ENCODE measurements at places on chromosomes 5 and 9.

GRCh38 chr5:50923768-50924494 lies 257.5 kb downstream of the PARP8 start:
- DNase-seq, result no peak

DNA sequence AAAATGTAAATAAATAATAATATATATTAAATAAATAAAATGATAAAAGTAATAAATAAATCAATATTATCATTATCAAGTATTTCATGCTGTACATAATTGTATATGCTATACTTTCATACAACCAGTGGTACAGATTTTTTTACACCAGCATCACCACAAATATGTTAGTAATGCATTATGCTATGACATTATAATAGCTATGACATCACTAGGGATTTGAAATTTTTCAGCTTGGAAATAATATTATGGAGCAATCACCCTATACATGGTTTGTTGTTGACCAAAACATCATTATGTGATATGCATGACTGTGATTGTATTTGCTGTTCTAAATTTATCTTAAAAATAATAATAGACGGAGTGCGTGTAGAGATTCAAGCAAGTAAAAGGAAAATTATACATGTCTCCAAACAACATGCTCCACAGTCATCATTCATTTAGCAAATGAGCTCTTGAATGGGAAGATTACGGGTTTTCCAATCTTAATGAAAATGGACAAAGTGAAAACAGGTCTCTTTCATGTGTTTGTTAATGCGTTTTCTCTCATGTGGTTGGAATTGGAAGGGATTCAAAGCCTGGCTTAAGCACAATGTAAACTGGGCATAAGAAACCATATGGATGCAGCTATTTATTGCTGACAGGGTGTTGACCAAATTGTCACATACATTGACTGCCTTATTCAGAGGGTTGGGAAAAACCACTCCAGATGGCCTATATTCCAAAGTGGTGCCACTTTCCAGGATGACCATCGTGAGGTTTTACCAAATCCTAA lies 643.0 kb upstream of the RGMB start:
- DNase-seq, result no peak

DNA sequence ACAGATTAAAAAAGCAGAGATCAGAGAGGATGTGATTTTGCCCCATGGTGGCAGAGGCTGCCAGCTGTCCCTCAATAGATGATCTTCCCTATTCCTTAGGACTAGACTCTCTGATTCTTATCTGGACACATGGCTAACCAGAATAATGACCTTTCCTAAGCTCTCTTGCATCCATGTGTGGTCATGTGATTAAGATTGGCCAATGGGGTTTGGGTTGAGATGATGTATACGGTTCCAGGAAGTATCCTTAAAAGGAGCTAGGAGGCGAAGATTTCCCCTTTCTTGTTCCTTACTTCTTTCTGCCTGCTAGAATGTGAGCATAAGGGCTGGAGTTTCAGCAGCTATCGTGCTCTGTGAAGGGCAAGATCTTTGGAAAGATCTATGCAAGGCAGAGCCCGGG lies 39.8 kb downstream of the FOXI1 start:
- DNase-seq, result no peak

DNA sequence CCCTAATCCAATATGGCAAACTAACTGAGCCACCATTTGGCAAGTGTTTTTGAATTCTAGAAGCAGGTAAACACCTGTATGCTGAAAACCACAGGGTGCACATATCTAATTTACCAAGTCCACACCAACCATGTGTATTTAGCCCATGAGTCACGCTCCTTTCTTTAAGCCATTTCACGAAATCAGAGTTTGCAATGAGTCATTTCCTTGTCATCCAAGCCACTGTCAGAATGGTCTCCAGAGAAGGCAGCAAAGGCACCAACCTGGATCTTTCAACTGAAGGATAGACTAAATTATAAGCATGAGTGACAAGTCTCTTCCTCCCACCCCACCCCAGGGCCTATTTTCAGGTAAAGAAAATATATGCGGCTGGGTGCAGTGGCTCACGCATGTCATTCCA lies 110.0 kb downstream of the PAX5 start:
- peak; percentile 13 for DNase-seq

DNA sequence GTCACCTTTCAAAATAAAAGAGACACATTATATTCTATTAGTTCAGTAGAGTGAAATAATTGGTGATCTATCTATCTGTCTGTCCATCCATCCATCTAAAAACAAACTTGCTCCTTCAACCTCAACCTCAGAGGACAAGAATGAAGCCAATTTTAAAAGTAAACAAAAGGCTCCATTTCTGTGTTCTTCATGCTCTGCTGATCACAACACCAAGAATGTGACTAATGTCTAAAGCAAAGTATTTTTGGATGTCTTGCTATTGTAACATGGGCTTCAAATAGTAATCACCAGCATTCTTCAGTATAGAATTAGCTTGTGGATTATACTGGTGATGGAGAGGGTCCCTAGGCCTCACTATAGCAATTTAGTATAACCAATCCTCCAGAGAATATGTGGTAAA lies 1304.4 kb downstream of the MAT2B start:
- DNase-seq, result no peak

DNA sequence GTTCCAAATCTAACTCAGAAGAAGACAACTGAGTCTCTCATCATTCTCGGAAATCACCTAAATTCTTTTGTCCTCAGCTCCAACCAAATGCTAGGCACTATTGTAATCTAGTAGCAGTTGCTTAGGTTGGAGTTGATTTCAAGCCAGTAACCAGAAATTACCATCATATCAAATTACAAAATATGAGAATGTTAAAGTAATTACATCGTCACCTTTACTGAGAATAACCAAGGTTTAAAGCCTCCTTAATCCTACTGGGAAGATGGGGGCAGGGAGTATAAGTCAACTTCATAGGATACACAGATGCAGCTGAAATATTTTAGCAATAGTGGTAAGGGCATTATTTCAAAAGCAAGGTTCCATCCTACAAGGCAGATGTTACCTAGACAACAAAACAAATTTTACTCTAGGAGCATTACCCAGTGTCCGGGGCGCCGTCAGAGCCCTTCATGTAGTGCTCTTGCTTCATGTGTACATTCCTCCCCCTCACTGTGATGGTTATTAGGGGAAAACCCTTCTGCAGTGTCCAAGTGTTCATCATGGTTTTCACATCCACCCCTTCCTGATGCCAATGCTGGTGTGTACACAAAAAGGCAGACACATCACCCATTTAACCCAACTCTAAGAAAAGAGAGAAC lies 19.5 kb downstream of the ERAP1 start:
- no peak for DNase-seq

DNA sequence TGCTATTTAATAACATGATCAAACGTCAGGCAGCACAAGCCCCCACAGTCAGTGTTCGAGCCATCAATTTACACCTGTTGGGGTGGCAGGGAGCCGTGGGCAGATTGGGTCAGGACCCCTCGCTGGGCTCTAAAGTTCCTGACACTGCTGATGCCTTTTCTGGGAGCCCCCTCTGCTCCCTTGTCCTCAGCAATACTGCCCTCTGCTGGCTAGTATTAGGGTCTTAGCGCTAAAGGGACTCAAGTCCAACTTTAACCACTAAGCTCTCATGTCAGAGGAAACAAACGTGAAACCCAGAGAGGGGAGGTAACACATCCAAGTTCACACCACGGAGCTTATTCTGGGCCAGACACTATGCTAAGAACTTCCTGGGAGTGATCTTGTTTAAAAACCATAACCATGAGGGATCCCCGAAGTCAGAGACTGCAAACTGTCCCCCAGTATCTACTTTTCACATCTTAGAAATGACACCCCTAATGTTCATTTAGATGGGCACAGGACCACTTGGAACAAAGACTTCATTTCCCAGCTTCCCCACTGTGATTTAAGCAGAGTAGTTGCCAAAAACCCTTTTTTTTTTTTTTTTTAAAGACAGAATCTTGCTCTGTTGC lies 20.4 kb downstream of the ANKS6 start:
- peak; percentile 57 for DNase-seq

DNA sequence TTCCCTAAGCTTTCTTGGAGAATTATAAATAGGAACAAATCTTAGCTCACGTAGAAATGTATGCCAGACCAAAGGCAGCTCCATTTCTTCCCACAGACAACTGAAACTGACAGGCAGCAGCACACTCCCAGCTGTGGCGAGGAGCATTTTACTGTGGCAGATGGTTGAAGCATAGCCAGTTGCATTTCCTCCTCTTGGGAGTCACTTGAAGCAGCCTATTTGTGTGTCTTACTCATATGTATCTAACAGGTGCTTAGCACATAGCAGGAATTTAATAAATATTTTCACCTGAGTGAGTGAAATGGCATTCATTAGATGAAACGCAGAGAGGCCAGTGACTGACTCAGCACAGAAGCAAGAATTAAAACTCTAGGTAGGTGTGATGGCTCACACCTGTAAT lies 12.3 kb upstream of the MTMR12 start:
- DNase-seq, result peak; percentile 82

DNA sequence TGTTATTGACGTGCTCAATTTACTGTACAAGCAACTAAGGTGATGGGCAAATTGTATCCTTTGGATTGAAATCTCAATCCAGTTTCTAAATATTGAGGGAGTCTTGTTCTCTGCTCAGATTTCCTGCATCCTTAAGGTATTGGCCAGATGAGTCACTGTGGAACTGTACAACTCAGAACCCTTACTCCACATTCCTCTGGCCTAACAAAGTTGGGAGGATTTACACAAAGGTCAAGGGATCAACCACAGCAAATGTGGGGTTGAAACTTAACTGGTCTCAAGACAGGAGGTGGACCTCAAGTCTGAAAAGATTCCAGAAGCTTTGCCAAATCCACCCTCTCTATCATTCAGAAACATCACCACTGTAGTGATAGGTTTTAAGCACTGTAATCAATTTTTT lies 81.5 kb upstream of the AGXT2 start:
- DNase-seq, result peak; percentile 74

DNA sequence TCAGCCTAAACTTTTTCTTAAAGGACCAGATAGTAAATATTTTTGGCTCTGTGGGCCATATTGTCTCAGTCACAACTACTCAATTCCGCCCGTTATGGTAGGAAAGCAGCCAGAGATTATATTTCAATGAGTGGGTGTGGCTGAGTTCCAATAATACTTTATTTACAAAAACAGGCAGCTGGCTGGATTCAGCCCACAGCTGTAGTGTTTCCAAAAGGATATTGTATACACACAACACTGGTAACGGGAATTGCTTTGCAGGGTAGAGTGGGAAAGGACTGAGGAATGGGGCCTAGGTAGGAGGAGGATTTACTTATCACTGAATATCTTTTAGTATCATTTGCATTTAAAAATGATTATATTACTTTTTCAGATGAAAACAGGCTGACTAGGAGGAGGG lies 21.0 kb downstream of the GCNT4 start:
- no peak for DNase-seq

- no peak for DNase-seq
Measured at GRCh38 chr5:128074171-128074570, 9.4 kb upstream of the SLC12A2 start.

- DNase-seq, result no peak
Measured at GRCh38 chr5:41151564-41151963, 61.8 kb downstream of the C6 start.

DNA sequence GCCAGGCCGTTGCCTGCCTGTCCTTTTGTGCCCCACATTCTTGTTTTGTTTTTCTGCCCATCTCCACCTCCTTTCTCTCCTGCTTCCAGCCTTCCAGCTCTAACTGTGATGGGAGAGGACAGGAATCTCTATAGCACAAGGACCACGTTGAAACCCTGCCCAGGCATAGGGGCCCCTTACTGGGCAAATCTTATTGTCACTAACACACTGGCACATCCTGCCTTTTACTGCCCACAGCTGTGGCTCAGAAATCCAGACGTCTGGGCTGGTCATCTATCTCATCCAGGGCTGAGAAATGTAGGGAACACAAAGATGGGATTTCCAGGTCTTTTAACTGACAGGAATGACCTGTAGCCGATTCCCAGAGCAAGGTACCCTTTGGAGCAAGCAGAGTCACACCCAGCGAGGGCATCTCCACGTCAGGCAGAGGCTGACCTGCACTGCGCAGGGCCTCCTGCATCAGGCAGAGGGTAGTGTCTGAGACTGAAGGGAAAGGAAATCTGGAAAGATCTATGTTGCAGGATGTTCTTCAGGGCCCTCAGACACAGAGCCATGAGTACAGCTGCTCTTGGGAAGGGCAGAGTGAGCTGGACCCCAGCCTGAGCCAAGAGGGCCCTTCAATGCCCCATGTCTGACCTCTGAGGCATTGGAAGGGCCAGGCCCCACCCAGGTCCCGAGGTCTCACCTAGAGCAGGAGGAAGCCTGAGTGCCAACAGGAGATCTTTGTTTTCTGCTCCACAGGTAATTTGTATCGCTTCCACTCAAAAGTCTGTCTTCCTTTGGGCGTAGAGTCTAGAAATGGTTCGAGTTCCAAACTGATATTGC lies 278.8 kb downstream of the FSTL4 start:
- no peak for DNase-seq

- DNase-seq, result no peak
Measured at GRCh38 chr9:77175151-77175550, 2.2 kb upstream of the VPS13A start.

- DNase-seq, result no peak
Measured at GRCh38 chr5:166341740-166342337, 1949.6 kb upstream of the WWC1 start.

- DNase-seq, result peak; percentile 54
Measured at GRCh38 chr9:10252174-10252573, 360.6 kb downstream of the PTPRD start.

GRCh38 chr9:257957-258356 lies 43.3 kb downstream of the DOCK8 start:
- DNase-seq, result peak; percentile 15

DNA sequence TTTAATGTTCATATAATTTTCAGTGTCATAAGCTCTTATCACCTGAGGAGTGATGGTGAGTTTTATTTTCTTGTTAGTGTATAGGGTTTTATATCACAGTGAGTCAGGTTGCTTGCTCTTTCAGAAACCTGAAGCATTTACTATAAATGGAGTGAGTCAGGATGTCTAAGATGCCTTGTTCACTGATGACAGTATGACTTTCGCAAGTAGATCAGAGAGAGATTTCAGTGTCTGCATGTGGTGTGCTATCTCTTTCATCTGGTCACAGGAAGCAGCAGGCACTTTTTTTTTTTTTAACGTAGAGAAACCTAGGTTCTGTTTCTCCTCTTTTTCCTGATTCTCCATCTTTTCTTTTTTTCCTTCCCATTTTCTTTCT lies 237.1 kb downstream of the DMRTA1 start:
- DNase-seq, result no peak

DNA sequence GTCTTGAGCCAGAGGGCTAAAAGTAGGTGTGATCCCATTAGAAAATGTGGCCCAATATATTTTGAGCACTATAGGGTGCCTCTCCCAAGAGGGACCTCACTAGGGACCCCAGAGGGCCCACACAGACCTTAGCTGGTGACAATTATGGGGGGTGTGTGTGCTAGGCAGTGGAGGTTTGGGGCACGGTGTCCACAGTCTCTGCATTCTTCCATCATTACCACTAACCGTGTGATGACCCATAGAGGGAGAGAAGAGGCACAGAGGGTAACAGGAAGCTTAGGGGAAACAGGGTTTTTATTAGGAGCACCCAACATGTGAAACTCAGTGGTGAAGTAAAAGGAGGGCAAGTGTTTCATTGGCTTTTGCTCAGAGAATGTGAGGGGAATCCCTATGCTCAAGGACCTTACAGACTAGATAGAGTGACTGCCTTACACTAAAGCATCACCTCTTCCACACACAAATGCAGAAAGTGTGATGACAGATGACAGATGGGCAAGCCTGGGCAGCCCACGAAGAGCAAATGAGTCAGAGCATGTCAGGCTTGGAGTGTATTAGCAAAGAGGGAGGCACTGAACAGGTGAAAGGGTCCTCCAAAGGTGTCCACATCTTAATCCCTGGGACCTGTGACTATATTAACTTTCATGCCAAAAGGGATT lies 2.5 kb upstream of the ACTL7A start:
- peak; percentile 21 for DNase-seq

All from umbilical cord (tissue), 2 donors.